RCC 7860 (cell line): ENCODE measurements at places on chromosomes 3 and 15.

- DNase-seq: no peak
Observed at GRCh38 chr3:129520960-129521359, 7.5 kb upstream of the RHO start.

DNA sequence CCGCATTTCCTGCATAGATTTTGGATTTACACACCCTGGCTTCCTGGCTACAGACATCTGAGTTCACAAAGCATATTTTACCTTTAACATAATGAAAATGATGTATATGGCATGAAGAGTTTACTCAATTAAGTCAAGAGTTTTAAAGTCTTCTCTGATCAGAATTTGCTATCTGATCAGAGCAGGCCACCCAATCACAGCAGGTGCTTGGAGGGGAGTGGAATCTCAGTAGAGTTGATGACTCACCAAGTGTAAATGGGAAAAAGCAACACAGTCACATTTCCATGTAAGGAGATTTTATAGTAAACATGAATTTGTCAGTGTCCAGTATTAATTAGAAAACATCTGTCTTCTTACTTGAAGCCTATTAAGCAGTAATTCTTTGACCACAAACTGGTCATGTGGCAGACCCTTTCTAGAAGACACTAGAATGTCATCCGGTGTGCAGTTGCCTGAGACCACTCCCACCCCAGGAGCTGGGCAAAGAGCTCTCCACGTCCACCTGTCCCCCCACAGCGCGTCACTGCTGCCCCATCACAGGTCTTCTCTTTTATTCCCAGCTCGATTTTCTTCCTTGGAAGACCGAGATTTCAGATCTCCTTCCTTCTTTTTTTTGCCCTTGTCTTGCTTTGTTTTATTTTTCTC lies 10.8 kb downstream of the MESD start:
- no peak for DNase-seq

DNA sequence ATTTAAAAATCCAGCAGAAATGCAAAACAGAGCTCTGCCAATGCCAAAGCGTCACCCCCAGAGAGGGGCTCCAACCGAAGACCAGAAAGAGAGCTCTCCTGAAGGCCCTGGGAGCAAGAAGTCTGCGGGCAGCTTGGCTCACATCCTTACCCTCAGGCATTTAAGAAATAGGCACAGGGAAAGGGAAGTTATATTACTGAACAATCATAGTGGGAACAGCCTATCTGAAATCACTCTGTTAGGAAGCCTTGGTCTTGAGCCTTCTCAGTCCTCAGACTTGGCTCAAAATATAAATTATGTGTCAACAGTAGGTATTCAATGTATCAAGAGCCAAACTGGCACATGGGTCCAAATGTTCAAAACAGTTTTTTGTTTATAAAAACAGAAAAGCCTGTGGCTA lies 10.3 kb upstream of the PPARG start:
- no peak for DNase-seq

DNA sequence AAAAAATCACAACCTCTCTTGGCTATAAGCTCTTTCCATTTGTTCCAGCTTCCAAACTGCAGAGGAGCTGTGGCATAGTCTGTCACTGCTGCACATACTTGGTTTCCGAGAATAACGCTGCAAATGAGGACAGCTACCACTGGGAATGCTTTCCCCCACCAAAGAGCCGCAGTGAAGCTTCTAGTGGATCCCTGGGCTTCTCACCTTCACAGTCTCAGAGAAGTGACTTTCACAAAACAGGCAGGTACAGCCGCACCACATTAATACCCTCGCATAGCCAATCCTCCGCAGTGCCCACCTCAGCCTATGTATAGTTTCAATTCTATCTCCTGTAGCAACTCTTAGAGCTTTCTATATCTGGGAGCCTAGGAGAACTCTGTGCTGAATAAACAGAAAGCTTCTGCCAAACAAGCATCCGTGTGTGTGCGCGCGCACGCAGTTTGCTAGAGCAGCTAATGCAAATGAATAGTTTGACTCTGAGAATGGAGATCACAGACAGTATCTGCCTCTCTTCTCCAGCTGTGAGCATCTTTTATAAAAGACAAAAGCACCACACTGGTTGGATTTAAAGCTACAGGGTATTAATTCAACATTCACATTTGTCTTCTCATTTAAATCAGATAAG lies 81.9 kb upstream of the PLXND1 start:
- DNase-seq: no peak

- no peak for DNase-seq
Observed at GRCh38 chr3:78844307-78844706, 923.5 kb downstream of the ROBO1 start.

GRCh38 chr3:43729707-43730414 lies 39.1 kb downstream of the ABHD5 start:
- no peak for DNase-seq

GRCh38 chr15:88491158-88491557 lies 23.6 kb downstream of the MRPS11 start:
- DNase-seq: no peak

GRCh38 chr15:62920682-62921502 lies 121.7 kb upstream of the TPM1 start:
- no peak for DNase-seq

- DNase-seq: no peak
Observed at GRCh38 chr15:25695875-25696760, 167.0 kb downstream of the ATP10A start.

DNA sequence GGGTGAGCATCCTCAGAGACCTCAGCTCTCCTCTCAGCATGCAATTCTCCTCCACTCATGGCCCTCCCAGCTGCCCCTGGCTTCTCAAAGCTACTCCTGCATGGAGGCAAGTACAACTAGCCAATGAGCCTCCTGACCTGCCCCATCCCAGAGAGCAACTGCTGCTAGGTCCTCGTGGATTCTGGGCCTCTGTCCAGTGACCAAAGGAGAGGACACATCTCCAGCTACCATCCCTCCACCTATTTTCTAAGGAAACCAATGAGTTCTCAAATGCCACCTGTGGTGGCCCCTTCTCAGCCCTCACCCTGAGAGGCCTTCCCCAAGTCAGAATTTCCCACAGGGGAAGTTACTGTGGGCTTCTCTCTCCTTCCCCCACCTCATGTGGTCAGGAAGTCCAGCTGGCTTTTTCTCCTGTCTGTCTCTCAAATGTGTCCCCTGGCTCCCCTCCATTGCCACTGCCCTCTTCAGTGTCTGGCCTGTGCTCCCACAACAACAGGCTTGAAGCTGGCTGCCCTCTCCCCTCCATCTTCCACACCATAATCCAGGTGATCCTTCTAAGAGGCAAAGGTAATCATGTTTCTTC lies 43.0 kb downstream of the LIPC start:
- no peak for DNase-seq

DNA sequence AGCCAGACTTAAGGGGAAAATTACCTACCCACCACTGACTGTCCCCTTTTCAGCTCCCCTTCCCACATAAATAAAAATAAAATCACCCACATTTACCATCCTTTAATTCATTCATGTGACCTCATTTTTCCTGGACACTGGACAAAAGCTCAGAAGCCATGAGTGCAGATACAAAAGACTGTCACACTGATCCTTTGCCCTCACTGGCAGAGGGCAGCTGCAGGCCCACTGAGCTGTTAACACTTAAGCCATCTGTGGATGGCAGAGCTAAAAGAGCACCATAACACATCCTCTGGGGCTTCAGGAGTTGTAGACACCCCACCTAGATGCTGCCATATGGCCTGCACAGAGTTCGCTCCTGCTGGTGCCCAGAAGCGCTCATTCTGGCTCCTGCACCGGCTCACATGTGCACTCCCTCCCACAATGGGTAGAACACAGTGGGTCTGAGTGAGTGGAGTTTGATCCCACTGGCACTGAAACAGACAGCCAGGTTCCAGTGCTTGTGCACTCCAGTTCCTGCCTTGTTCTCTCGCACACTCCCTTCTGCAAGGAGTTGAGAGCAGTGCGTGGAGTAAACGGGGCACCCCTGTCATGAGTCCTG lies 38.8 kb downstream of the EDC3 start:
- no peak for DNase-seq

- no peak for DNase-seq
Observed at GRCh38 chr15:74977599-74977998, 17.8 kb upstream of the SCAMP5 start.

- no peak for DNase-seq
Observed at GRCh38 chr3:112633191-112633590, 7.8 kb downstream of the CCDC80 start.

DNA sequence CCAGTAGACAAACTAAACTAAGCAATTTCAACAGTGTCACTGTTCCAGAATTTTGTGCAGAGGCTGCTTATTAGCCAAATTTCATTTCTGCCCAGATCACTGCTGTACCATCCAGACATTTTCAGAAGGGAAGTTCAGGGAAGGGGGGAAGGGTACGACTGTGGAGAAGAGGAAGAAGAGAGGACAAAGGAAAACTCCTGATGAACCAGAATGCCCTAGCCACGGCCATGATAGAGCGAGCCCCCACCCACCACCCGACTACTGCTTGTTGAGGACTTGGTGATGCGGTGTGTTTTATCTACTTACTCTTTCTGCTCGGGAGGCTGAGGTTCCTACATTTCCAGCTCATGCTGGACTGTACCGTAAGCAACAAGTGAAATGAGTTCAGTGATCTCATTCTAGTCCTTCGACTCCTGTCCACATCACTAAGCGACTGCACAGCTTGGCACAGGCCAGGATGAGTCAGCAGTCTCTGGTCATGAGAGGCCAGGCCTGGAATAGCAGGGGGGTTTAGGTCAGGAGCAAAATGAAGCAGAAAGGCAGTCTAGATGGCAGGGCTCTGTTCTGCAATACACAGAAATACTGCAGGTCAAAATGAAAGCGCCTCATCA lies 330.8 kb downstream of the TIGIT start:
- peak; percentile 97 for DNase-seq

GRCh38 chr3:184742676-184743135 lies 30.8 kb upstream of the MAGEF1 start:
- no peak for DNase-seq

- no peak for DNase-seq
Observed at GRCh38 chr3:195556390-195556789, 13.3 kb upstream of the PPP1R2 start.

GRCh38 chr15:51390966-51391422 lies 49.5 kb downstream of the GLDN start:
- no peak for DNase-seq

- DNase-seq: no peak
Observed at GRCh38 chr3:29348316-29348715, 67.4 kb downstream of the RBMS3 start.

DNA sequence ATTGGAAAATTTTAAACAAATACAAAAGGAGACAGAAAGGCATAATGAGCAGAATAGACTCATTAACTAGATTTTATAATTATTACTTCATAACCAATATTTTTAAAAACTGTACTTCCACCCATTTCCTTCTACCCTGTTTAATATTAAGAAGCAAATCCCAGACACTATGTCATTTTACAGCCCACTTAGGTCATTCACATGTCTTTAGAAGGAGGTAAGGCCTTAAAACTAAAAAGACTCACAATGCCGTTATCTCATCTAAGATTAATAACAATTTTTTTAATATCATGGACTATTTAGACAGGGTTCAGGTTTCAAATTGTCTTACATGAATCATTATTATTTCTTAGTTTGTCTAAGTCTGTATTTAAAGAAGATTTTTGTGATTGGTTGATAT lies 217.2 kb downstream of the NFKBIZ start:
- DNase-seq: no peak

GRCh38 chr3:7700977-7701376 lies 800.6 kb upstream of the LMCD1 start:
- no peak for DNase-seq

DNA sequence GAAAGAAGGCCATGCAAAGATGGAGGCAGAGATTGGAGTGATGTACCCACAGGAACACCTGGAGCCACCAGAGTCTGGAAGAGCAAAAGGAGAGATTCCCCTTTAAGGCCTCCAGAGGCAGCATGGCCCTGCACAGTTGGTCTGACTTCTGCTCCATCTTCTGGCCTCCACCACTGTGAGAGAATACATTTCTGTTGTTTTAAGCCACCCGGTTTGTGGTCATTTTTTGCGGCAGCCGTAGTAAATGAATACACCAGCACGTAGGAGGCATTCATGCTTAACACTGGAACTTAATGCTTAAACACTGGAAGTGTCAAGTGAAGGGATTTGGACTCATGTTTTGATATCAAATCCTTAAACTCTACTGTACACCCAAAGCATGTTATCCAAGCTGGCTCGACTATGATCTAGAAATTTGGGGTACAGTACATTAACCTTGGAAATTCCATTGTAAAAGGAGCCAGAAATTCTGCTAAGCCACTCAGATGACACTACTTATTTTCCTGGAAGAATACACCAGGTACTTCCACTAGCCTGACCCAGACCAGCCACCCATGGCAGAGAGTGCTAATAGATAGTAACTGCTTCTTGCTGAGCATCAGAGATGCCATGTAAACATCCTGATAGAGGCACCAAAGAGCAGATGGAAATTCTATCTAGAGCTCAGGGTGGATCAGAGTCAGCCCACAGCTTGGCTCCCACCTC lies 190.9 kb downstream of the ADAMTS9 start:
- DNase-seq: peak; percentile 63

- DNase-seq: no peak
Observed at GRCh38 chr3:73739791-73740453, 115.2 kb upstream of the PDZRN3 start.

DNA sequence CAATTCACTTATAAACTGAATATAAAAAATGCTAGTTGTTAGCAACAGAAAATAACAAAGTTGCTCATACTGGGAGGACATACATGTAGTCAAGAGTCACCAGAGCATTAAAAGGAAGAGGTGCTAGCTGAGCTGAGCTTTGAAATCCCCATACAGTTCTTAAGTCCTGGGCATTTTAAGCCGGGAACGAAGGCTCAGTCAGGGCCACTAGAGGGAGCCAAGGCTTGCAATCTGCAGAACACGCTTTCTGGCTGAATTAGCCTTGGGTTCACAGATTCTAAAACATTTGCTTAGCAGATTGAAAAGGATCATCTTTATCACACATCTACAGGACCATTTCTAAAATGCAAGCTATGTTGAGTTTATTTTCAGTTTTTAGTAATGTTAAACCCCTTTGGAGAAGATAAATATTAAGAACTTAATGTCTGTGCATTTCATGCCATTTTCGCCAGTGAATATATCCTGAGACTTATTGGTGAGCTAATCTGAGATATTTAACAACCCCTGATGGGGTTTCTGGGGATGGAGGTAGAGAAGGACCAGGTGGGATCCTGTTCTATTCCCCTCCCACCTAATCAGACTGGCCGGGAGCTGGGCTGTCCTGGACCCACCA lies 26.3 kb upstream of the MNS1 start:
- peak; percentile 39 for DNase-seq

GRCh38 chr3:38984110-38984509 lies 67.6 kb downstream of the SCN11A start:
- DNase-seq: no peak

DNA sequence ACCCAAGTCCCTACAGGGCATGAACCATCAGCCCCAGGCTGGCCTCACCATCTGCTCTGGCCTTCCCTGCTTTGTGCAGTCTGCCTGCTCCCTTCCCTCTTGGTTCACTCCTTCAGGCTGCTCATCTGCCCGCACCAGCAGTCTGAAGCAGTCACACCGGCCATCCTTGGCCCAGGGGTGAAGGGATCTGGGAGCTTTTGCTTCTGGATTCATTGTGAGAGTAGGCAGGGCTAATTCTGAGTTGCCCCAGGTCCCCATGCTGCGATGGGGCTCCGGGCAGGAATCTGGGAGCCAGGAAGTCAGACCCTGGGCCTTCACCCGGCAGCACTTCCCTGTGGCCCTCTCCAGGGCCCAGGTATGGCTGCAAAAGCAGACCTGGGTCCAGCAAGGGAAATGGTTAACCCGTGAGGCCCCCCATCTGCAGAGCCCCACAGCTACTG lies 99.7 kb downstream of the VGLL4 start:
- no peak for DNase-seq
